ENCODE measurements at places on chromosomes 6 and 20. TPM values are rescaled to one million over a fixed set of nuclear protein-coding genes. Genes with fewer than 3 reads are reported as not detected.

EXOC2 gene
- total RNA-seq = 29.3 TPM

MDFI gene
- 40.6 TPM for total RNA-seq

BTN1A1 gene
- total RNA-seq = not detected

- H3K4me1 ChIP-seq = no peaks in the 10 kb centered on the region
These were observed 47.0 kb upstream of the DST start for GRCh38 chr6:56689663-56690062.

NKAIN4 gene
- total RNA-seq = 38.7 TPM

DNA sequence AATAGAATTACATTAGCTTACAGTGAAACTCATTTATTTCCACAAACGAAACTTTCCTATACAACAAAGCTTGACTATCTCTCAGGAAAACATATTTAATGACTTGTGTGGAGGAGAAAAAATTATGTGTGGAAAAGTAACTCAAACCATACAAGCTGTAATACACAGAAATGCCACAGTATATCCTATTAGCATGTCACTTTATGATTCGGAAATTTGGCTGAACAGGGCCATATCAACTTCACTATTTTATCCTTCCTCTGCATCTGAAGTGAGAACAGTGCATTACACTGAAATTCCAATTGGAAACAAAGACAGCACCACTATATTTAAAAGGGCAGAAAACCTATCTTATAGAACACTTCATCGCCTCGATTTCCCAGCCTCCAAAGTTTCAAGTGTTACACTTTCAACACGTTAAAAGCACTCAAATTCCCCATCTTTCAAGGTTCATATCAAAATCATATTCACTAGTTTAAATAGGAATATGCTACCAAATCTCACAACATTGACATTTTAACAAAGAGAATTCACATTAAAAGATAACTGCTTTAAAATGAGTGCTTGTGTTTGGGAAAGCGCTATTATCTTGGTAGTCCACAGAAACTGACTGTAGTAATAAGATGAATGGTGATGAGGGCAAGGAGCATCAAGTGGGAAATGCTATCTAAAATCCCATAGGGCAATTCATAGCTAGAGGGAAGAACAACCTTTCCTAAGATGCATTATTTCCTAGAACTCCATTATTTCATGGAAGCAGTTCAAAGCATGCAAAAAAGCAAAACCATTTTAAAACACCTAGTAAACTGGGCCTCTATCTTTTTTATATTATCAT, 1.8 kb downstream of the REV3L start:
- H3K27ac ChIP-seq = peak overlapping the region; percentile 98
- peak overlapping the region; percentile 87 for H3K4me3 ChIP-seq
- no peak for DNase-seq

GRCh38 chr6:163332575-163332974, 81.9 kb upstream of the QKI start:
- no peak for DNase-seq
- peaks cover 2% of the 10 kb centered on the region for H3K27me3 ChIP-seq
- no peaks in the 10 kb centered on the region for H3K36me3 ChIP-seq
- peaks cover 72% of the 10 kb centered on the region for H3K4me1 ChIP-seq

- H3K4me1 ChIP-seq = peaks cover 2% of the 10 kb centered on the region
- no peak overlapping the region for H3K27ac ChIP-seq
- DNase-seq = no peak
- H3K4me3 ChIP-seq = no peak overlapping the region
- H3K27me3 ChIP-seq = peaks cover 4% of the 10 kb centered on the region
- no peaks in the 10 kb centered on the region for H3K36me3 ChIP-seq
These were observed 15.3 kb upstream of the COL12A1 start for GRCh38 chr6:75221116-75221515.

GRCh38 chr6:10722570-10722819, 375 bp upstream of the TMEM14C start:
- H3K36me3 ChIP-seq = peaks cover 10% of the 10 kb centered on the region
- H3K27me3 ChIP-seq = no peaks in the 10 kb centered on the region
- peak overlapping the region; percentile 93 for H3K27ac ChIP-seq
- peak overlapping the region; percentile 73 for H3K4me3 ChIP-seq

RGL2 gene
- 63.8 TPM for total RNA-seq

MAS1 gene
- 0.06 TPM for total RNA-seq

TREM2 gene
- 21.0 TPM for total RNA-seq

ECT2L gene
- 0.89 TPM for total RNA-seq
